Right renal pelvis (tissue), 4 donors: ENCODE measurements at places on chromosomes 3 and 15.
A peak's percentile ranks its signal among the peaks of the same experiment; 100 is the strongest.

DNA sequence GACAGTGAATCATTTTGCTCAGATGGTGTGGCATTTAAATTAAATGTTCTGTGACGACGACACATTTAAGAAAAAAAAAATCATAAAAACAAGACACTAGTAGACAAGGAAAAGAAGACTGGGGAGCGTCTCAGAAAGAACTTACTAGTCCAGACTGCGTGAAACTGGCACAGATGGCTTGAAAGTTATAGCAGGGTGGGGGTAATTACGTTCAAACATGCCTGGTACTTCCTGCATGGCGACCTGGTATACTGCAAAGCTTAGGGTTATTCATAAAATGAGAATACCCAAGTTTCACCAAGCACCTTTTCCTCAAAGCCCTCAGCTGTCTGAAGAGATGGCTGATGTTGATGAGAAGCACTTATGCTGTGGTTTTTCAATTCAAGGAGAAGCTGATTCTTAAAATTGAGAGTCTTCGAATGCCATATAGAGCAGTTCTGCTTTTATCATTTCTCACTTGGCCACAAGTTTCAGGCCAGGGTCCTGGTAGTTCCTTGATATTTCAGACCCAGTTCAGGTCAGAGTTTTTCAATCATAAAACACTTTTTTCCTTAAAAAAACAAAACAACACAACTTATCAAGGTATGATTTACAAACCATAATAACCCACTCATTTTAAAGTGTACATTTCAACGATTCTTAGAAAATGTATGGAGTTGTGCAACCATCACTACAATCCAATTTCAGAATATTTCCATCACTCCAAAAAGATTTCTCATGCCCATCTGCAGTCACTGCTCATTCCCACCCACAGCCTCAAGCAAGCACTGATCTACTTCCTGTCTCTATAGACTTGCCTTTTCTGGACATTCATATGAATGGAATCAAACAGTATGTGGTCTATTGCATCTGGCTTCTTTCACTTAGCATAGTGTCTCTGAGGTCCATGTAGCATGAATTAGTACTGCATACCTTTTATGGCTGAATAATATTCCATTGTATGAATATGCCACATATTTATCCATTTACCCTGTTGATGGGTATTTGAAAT lies 24.7 kb downstream of the PCOLCE2 start:
- no peak for DNase-seq

DNA sequence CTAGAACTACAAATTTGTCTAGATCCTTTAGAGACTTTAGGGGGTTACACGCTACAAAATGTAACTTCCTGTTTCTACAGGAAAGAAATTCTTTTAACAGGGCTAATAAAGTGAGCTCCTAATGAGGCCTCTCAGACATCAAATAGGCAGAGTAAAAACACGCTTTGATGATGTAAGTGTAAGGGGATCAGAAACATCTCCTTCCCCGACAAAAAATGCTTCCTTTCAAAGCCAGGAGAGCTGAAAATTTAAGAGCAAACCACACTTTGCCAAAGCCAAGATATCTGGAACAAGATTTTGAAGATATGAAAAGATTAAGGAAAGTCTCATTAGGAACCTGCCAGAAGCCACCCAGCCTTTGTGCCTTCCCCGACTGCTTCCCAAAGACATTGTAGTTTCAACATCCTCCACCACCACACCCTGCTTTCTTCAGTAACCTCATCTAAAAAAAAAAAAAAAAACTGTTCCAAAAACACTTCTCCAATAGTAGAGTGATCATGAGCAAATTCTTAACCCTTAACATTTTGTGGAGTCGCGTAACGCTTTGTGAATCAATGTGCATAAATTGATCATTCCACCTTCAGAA lies 505.0 kb upstream of the THBS1 start:
- no peak for DNase-seq

DNA sequence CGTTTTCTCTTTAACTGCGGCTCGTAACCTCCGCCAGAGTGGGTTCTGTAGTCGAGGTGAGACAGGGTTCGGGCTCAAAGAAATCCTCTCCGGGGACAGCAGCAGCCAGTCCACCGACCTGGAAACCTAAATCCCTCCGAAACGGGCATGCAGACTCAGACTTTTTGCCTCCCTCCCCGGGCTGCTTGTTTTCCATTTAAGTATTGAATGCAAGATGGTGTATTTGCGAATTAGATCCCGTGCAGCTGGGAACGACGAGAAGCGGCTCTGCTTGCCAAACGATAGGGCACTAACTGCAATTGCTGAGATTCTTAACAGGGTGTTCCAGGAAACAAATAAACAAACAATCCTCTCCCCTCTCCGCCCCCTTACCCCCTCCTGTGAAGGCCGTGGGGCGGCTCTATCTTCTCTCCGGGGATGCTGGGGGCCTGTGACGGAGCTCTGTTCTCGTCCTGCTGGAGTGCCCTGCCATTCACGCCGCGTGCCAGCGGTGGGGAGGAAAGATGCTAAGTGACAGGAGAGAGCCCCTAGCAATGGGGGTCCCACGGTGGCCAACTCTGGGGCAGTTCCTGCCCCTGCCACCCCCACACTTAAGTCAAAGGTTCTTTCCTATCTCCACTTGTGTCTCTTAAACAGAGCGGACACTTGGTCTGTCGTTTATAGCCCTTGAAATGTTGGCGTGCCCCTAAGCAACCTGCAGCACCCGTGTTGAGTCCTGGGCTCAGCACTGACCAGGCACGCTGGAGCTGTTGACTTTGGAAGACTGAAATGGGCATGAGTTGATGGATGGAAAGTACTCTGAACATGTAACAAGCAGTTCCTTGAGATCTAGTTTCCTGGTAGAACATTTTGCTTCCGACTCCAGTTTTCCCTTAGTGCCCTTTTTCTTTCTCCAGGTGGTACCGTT lies 1.3 kb upstream of the ETV5 start:
- DNase-seq: no peak

- DNase-seq: no peak
Measured at GRCh38 chr15:88624156-88624970, 3.2 kb downstream of the AEN start.

GRCh38 chr3:100234364-100234763 lies 26.4 kb upstream of the TBC1D23 start:
- DNase-seq: no peak

DNA sequence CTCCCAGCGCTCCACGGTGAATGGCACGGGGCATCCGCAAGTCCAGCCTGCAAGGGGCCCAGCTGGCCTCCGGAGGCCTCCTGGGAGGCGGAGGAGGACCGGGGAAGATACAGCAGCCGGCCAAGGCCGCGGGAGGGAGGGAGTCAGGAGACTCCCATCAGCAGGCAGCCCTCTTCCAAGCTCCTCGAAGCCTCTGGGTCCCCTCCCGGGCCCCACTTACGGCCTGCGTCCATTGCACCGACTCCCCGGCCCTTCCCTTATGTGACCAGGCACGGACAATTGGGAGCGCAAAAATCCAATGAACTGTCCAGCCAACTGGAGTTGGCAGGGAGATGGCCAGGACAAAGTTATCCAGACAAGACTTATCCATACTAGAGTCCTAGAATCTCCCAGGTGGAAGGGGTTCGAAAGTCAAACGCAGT lies 668 bp downstream of the MFGE8 start:
- DNase-seq: no peak

DNA sequence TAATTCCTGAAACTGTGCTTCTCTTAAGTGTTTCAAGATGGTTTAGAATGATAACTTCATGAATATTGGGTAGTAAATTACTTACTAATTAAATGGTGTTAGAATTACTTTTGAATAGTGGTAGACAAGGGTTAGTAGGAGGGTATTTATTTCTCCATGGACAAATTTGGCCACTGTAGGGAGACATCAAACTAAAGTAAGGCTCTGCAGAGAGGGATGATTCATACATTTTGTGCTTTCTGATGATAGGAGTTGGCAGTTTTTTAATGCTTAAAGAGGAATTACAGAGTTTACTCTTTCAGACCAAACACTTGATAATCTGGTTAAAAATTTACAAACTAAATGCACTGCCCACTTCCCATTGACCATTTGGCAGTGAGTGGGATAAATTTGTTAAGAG lies 127.6 kb downstream of the NAALADL2 start:
- DNase-seq: no peak

GRCh38 chr3:43723121-43723734 lies 32.5 kb downstream of the ABHD5 start:
- DNase-seq: no peak

DNA sequence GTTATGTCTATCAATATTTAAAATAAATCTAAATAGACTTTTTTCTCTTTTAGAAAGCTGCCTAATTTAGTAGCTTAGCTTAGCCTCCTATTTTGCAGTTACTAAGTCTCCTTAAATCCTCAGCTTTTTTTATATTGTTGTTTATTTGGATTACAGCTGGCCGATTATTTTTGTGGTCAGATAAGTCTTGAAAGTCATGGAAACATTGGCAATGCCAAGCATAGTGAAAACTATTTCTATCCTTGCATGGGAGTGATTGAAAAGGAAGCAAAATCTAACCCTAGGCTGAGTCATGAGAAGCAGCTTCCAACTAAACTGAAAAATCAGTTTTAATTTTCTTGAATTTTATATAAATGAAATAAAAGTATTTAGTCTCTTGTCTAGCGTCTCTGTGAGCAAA lies 1063.0 kb upstream of the GBE1 start:
- DNase-seq: no peak

- no peak for DNase-seq
Measured at GRCh38 chr15:101391981-101392640, 97.1 kb upstream of the SNRPA1 start.

DNA sequence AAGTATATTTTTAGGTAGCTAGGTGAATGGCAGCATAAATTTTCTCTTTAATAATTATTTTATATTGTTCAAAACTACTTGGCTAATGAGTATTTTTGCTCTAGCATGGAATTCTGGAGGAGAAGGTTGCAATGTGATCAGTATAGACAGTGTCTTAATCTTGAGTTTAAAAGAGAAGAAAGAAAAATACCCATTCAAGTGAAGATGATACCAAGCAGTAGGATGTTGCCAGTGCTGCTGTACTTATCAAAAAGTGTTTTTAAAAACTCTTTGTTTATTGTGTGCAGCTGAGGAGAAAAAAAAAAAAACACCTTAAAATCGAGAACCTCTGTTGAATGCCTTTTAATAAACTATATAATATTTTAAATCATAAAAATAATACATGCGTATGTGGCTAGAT lies 47.9 kb downstream of the STT3B start:
- no peak for DNase-seq

DNA sequence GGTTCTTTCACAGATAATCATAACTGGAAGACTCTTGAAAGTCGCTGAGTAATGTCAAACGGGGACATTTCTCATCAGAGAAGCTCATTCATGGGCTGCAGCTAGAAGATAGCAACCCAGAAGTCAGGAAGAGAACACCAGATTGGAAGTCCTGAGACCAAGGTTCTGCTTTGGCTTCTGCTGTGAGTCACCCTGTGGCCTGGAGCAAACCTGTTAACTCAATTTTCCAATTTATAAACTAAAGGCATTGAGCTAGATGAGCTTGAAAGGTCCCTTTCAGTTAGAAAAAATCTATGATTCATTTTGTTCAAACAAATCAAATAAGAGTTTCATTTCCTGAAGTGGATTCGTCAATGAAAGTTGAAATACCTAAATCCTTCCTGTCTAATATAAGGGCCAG lies 402.2 kb downstream of the EPHB1 start:
- DNase-seq: no peak

DNA sequence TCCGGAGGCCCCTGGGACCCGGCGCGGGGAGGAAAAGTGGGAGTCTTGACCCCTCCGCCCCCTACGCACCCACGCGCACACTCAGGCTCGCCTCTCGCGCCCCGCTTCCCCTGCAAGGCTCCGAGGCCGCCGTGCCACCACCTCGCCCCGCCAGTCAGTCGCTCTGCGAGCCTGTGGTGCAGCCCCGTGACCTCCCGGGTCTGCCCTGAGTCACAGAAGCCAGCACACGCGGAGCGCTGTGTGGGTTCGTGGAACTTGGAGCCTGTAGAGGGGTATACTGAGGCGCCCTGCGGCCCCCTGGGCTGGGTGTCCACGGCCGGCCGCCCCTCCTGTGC lies 380 bp upstream of the ALS2CL start:
- DNase-seq: no peak

DNA sequence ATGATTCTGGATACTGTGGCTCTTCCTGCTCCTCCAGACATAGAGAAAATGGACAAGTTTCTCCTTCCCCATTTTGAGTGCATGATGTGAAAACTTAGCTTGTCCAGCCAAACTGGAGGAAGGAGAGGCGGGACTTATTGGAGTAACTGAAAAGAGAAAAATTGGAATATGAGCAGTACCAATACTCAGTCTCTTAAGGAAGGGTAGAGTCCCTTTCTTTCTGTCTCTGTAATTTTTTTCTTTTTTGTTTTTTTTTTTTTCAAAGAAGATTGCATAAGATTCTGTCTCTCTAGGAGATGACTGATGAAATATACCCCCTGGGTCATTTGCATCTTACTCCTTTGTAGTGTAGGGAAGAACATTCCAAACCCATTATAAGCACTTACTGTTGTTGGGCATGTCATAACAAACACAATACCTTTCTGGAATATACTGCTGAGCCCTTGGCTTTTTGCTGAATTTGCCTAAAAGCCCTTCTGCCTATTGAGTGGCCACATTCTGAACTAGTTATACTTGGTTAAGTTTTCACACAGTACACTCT lies 498.1 kb upstream of the TPRG1 start:
- no peak for DNase-seq

- no peak for DNase-seq
Measured at GRCh38 chr3:185280572-185281365, 26.9 kb upstream of the EHHADH start.

- no peak for DNase-seq
Measured at GRCh38 chr3:73580343-73580742, 44.4 kb downstream of the PDZRN3 start.

DNA sequence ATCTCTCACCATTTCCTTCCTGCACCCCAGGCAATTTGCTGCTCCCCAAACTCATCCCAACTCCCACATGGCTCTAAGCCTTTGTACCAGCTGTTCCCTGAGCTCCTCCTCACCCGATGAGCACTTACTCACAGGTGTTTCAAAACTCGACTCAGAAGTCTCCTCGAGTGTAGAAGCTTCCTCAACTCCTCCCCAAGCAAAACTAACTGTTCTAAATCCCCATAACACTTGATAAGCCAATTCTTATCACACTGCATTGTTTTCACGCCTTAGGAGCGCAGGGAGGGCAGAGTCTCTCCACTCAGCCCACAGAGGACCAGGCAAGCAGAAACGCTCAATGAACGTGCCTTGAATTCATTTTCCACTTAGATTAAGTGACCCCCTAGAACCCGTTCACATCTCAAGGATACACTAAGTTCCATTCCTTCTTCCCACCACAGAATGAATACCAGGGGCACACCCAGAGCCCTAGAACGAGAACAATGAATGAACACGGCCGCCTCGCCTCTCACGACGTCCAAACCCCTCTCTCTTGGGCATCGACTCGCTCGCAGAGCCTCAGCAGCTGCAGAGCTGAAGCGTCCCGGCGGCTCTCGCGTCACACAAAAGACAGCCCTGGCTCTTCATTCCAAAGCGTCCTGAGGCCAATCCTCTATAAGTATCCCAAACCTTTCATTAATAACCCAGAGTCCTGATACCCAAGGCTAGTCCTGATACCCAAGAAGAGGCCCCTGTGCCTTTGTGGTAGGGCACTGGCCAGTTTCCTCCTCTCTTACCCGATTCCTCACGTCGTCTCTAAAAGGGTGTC lies 1.1 kb downstream of the RAF1 start:
- DNase-seq: peak; percentile 22
